ENCODE measurements at places on chromosomes 6 and 20. TPM values are rescaled to one million over a fixed set of nuclear protein-coding genes. Genes with fewer than 3 reads are reported as not detected.

Gene GNAS-AS1
- total RNA-seq, result 13.4 TPM

Gene CTCFL
- total RNA-seq, result 0.70 TPM

Gene RAET1E
- total RNA-seq, result not detected

Gene ULBP1
- 0.64 TPM for total RNA-seq

Gene SLC26A8
- 0.80 TPM for total RNA-seq

Gene KCNK15
- total RNA-seq, result 0.37 TPM

- H3K4me1 ChIP-seq, result peaks cover 12% of the 10 kb centered on the region
- no peak overlapping the region for H3K4me3 ChIP-seq
- no peak overlapping the region for H3K27ac ChIP-seq
- no peak for DNase-seq
- H3K36me3 ChIP-seq, result peaks cover 3% of the 10 kb centered on the region
- H3K27me3 ChIP-seq, result no peaks in the 10 kb centered on the region
Observed at GRCh38 chr6:17091122-17091521, 10.7 kb upstream of the STMND1 start.

GRCh38 chr6:12126051-12126450, 113.9 kb downstream of the HIVEP1 start:
- no peak overlapping the region for H3K27ac ChIP-seq
- H3K4me3 ChIP-seq, result no peak overlapping the region
- DNase-seq, result no peak
- no peaks in the 10 kb centered on the region for H3K4me1 ChIP-seq

DNA sequence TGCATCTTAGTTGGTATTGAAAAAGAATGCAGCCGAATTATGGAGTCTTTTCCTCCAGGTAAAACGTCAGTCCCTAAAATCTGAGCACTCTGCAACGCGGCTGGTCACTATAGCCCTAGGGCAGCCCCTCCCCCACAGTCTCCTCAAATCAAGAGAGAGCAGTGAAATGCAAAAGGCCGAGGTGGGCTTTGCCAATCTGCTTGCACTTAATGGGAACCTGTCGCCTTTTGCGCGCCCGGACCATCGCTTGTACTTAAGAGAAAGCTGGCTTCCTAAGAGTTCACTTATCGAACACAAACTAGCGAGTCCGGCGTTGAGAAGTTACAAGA, 447 bp downstream of the MCM3 start:
- H3K4me3 ChIP-seq, result no peak overlapping the region
- no peaks in the 10 kb centered on the region for H3K27me3 ChIP-seq
- H3K4me1 ChIP-seq, result peaks cover 19% of the 10 kb centered on the region
- H3K27ac ChIP-seq, result peak overlapping the region; percentile 93

- H3K36me3 ChIP-seq, result peaks cover 69% of the 10 kb centered on the region
- peaks cover 42% of the 10 kb centered on the region for H3K4me1 ChIP-seq
- H3K4me3 ChIP-seq, result peak overlapping the region; percentile 53
- no peaks in the 10 kb centered on the region for H3K27me3 ChIP-seq
Observed at GRCh38 chr6:109478222-109478805, 4.7 kb downstream of the ZBTB24 start.

- no peaks in the 10 kb centered on the region for H3K27me3 ChIP-seq
- no peak for DNase-seq
- H3K27ac ChIP-seq, result no peak overlapping the region
- peaks cover 10% of the 10 kb centered on the region for H3K4me1 ChIP-seq
- no peaks in the 10 kb centered on the region for H3K36me3 ChIP-seq
Observed at GRCh38 chr6:154617175-154617574, 106.7 kb upstream of the CNKSR3 start.

GRCh38 chr6:73264446-73264845, 1.4 kb upstream of the KHDC1 start:
- peaks cover 30% of the 10 kb centered on the region for H3K4me1 ChIP-seq
- no peak overlapping the region for H3K27ac ChIP-seq
- no peak for DNase-seq
- peak overlapping the region; percentile 18 for H3K4me3 ChIP-seq
- H3K36me3 ChIP-seq, result peaks cover 23% of the 10 kb centered on the region

All from WTC11 (cell line).